WERI-Rb-1 (cell line): ENCODE measurements at places on chromosomes 1 and 21.

DNA sequence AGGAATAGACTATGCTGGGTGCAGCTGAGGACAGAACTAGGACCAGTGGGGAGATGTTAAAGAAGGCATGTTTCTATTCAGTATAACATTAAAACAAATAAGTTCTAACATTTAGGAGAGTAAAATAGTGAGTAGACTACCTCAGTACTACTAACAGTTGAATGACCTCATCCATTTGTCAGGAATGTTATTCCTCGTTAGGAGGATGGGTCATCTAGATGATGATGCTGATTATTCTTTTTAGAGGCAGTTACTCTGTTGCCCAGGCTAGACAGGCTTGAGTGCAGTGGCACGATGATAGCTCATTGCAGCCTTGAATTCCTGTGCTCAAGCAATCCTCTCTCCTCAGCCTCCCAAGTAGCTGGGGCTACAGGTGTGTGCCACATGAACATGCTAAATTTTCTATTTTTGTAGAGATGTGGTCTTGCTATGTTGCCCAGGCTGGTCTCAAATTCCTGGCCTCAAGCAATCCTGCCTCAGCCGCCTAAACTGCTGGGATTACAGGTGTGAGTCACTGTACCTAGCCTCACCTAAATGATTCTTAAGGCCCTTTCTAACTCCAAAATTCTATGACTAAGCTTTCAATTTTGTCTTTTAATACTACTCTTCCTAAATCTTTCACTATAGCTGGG lies 9.3 kb downstream of the EEIG2 start:
- DNase-seq, result no peak

DNA sequence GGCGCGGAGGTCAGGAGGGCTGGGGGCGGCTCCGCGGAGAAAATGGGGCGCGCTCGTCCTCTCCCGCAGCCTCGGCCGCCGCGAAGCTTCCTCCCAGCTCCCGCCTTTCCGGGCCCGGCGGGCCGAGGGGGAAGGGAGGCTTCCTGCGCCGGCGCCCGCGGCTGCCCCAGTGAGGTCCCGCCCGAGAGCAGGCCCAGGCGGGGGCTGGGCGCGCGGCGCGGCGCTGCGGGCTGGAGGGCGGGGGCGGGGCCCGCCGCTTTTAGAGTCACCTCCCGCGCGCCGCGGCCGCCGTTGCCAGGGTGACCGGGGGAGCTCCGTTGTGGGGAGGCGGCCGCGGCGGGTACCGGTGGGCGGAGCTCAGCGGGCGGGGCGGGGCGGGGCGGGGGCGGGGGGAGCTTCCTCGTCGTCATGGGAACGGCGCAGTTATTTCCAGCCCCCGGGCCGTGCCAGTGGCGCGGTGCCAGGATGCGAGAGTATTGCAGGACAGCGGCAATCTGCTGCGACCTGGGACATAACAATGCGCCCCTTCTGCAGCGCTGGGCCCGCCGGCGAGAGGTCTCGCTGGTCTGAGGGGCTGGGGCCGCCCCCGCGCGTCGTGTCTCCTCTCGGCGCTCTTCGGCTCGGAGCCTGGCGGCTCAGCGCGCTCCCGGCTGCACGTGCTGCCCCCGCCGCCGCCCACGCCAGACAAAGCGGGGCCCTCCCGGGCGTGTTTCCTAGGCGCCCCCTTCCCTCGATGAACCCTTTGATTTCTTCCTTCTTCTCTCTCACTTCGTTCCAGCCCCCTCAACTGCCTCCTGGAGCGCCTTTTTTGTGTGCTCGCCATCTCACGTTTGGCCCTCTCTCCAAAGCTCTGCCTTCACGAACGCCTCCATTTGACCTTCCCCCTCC lies 16.9 kb downstream of the IER5 start:
- peak; percentile 77 for DNase-seq

- DNase-seq, result no peak
Measured at GRCh38 chr1:166485620-166486019, 318.8 kb upstream of the FAM78B start.

- DNase-seq, result no peak
Measured at GRCh38 chr1:117679299-117679698, 73.5 kb downstream of the TENT5C start.
